Body of pancreas (tissue), 4 donors: ENCODE measurements at places on chromosomes 2 and 18. TPM values are rescaled to one million over a fixed set of nuclear protein-coding genes. Genes with fewer than 3 reads are reported as not detected.

The NAT8 gene
- total RNA-seq = not detected

The DCTN1 gene
- 82.4 TPM for total RNA-seq

The GRP gene
- total RNA-seq = 5.2 TPM

The AGPS gene
- 57.7 TPM for total RNA-seq

The GDF7 gene
- total RNA-seq = 7.3 TPM

The HOXD11 gene
- not detected for total RNA-seq

The SPATS2L gene
- total RNA-seq = 49.8 TPM
